Activated CD4-positive, alpha-beta memory T cell treated with anti-CD3 and anti-CD28 coated beads, Interleukin-2, amount 10 ng/mL, durations not matched to agents 7 days and 5 days (primary cell): ENCODE measurements at places on chromosomes 12 and 14. TPM values are rescaled to one million over a fixed set of nuclear protein-coding genes. Genes with fewer than 3 reads are reported as not detected.

SAMD4A gene
- total RNA-seq, result 1.2 TPM

CLEC14A gene
- not detected for total RNA-seq

DNA sequence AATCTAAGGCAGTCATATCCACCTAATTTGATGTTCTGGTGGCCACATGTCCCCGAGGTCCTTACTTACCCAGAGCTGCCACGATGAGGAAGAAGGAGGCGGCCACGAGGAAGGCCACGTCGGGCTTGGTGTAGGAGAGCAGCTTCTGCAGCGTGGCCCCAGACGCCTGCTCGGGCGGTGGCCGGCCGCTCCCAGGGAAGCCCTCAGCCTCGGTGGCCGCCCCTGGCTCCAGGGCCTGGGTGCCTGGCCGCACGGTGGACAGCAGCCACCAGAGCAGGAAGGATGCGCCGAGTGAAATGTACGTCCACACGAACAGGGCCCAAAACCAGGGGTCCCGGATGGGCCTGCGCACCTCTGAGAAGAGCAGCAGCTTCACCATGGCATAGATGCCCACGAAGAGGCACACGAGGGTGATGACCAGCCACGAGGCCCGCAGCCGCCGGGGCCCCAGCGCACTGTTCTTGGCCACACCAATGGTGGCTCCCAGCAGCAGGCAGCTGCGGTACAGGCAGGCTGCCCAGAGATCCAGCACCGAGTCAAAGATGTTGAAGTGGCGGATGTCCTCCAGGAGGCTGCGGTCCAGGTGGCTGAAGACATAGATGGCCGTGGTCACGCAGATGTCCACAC lies 6.6 kb downstream of the ABCB9 start:
- H3K4me3 ChIP-seq, result no peak overlapping the region
- no peaks in the 10 kb centered on the region for H3K36me3 ChIP-seq
- no peaks in the 10 kb centered on the region for H3K27me3 ChIP-seq
- peaks cover under 1% of the 10 kb centered on the region for H3K4me1 ChIP-seq

PPM1H gene
- total RNA-seq, result not detected

GRCh38 chr12:96329545-96329944 lies 70.7 kb downstream of the CDK17 start:
- H3K27ac ChIP-seq, result no peak overlapping the region
- no peak overlapping the region for H3K4me3 ChIP-seq
- no peaks in the 10 kb centered on the region for H3K27me3 ChIP-seq
- peaks cover 42% of the 10 kb centered on the region for H3K36me3 ChIP-seq
- DNase-seq, result no peak

GAS2L3 gene
- 4.0 TPM for total RNA-seq

GRCh38 chr14:67435603-67436002 lies 23.6 kb upstream of the PLEK2 start:
- peaks cover 40% of the 10 kb centered on the region for H3K27me3 ChIP-seq
- no peak for DNase-seq
- H3K36me3 ChIP-seq, result no peaks in the 10 kb centered on the region
- H3K27ac ChIP-seq, result no peak overlapping the region
- H3K4me3 ChIP-seq, result no peak overlapping the region

GPRC5D gene
- total RNA-seq, result 0.73 TPM

DNA sequence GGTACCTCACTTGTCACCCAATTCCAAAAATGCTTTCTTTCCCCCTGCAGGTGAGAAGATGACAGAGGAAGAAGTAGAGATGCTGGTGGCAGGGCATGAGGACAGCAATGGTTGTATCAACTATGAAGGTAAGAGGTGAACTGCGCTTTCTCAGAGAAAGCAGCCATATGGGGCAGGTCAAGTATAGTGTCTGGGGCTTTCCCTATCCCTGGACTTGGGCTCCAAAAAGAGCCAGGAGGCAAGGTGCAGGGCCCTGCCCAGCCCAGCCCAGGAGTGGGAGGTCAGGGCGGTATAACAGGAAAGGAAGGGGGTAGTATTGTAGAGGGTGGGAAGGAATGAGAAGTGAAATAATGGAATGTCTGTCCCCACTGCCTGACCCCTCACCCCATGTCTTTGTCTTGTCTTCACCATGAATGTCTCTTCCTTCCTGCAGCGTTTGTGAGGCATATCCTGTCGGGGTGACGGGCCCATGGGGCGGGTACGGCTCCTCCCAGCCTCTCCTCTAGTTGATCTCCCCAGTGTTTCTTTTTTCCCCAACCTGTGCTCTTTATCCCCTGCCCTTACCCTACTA lies 2.1 kb downstream of the MYL6 start:
- H3K4me1 ChIP-seq, result peaks cover 47% of the 10 kb centered on the region
- H3K36me3 ChIP-seq, result peaks cover 76% of the 10 kb centered on the region
- peak; percentile 79 for DNase-seq
- H3K27ac ChIP-seq, result peak overlapping the region; percentile 90
